IMR-90 (cell line): ENCODE measurements at places on chromosomes 4 and X. TPM values are rescaled to one million over a fixed set of nuclear protein-coding genes. Genes with fewer than 3 reads are reported as not detected.

MXD4 gene
- 22.8 and 25.6 TPM in 2 replicates for total RNA-seq

RXFP1 gene
- not detected in 2 replicates for total RNA-seq

CSN1S1 gene
- not detected in 2 replicates for total RNA-seq

EPGN gene
- 0.18 TPM in 1 of 2 replicates, not detected in the other for total RNA-seq

GATA1 gene
- not detected in 2 replicates for total RNA-seq

MAGEA12 gene
- not detected in 2 replicates for total RNA-seq

PRSS12 gene
- total RNA-seq: 51.1 and 62.2 TPM in 2 replicates

BCORL1 gene
- 0.28 and 0.54 TPM in 2 replicates for total RNA-seq

TNIP3 gene
- total RNA-seq: 0.18 and 0.28 TPM in 2 replicates

PDLIM3 gene
- total RNA-seq: 8.9 and 11.7 TPM in 2 replicates

ABCD1 gene
- 4.3 and 4.7 TPM in 2 replicates for total RNA-seq

WNK3 gene
- total RNA-seq: 1.4 TPM in 2 replicates

TMEM150C gene
- under 0.01 and 0.36 TPM in 2 replicates for total RNA-seq

HELT gene
- not detected in 2 replicates for total RNA-seq

TBX22 gene
- not detected in 2 replicates for total RNA-seq

S100P gene
- total RNA-seq: not detected in 2 replicates

LONRF3 gene
- not detected in 2 replicates for total RNA-seq

FRAS1 gene
- total RNA-seq: under 0.01 TPM in 2 replicates
